ENCODE measurements at places on chromosomes 13 and 19.

DNA sequence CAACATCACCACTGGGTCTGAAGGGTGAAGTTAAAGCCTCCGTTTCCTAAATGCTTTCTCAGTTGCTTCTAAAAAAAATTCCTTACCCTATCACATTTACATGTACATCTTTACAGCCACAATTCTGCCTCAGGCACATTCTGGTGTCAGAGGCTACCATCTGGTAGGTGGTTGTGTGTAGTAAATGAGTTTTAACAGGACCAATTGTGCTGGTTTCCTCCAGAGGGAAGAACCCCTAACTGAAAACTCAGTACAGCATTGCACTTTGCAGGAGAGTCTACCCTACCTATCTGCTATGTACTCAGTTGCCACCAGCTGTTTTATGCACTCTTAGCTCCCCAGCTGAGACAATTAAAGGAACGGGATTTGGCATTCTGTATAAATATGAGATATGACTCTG lies 1576.5 kb downstream of the PCDH9 start:
- no peak for DNase-seq

GRCh38 chr13:30486230-30487074 lies 20.7 kb upstream of the HMGB1 start:
- DNase-seq, result no peak

- no peak for DNase-seq
Observed at GRCh38 chr13:50941146-50941545, 31.6 kb downstream of the RNASEH2B start.

DNA sequence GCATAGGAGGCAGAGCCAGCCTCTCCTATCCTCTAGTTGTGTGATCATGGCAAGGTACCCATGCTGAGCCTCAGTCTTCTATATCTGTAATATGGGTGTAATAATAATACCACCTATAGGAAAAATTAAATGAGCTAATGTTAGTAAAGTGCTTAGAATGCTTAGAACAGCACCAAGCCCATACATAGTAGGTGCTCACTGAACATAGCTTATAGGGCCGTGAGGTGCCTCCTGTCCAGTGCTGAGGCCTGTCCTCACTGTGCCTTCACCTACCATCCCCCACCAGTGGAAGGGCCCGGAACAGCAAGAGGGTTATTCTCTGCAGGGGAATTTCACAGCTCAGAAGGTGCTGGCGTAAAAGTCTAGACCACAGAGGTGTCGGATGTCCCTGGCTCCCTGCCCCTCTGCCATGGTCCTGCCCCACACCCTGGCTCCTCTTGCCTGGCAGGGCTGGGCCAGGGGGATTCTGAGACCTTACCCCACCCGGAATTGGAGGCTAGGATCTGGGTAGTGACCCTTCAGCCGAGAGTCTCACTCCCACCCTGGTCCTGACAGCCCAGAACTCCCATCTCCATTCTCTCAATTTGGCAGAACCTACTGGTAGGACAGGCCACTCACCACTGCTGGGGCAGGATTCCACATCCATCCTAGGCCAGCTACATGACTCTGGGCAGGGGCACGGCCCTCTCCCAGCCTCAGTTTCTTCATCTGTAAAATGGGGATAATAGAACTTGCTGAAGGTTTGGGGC lies 2.2 kb upstream of the SCN1B start:
- no peak for DNase-seq

DNA sequence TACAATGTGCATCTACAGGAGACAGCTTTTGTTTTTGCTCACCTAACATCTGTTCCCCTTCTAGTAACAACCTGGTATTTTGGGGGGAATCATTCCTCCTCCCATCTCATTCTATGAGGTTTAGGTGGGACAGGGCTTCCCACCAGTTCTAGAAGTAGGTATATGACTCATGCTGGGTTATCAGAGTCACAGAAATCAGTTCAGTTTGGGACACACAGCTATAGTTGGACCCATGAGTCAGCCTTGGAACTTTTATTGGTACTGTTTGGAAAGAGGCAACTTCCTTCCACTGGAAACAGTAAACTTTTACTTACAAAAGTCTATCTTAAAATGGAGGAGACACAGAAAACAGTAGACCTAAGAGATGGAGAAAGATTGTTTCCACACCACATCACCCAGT lies 185.5 kb downstream of the DNAJC3 start:
- no peak for DNase-seq

DNA sequence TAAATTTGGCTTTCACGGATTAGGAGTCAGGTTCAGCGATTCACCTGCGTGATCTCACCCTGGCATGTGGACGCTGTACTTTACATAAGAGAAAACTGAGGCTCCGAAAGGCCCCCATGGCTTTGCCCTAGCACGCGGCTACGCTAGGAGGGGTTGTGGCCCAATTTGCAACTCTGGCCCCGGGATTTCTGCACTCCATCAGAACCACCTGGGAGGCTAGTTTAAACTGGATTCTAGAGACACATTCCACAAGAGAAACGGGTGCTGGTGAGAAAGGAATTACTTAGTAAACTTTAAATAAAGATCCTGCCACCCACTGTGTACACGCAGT lies 6.2 kb downstream of the BCL3 start:
- no peak for DNase-seq

DNA sequence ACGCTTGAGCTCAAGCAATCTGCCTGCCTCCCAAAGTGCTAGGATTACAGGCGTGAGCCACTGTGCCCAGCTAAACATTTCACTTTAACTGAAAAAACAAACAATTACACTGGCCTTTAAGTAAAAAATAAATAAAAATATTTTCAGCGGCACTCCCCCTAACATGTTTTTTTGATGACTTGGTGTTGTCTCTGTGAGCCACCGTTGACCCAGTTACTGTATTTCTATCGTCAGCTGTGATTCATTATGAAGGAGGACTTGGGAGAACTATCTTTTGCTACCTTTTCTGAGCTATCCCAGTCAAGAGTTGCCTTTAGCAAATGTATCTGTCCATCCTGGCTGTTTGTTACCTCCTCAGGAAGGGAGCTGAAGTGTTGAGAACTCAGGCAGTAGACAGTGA lies 18.5 kb upstream of the C19orf33 start:
- no peak for DNase-seq

GRCh38 chr19:55189403-55189835 lies 9.3 kb upstream of the SYT5 start:
- no peak for DNase-seq

DNA sequence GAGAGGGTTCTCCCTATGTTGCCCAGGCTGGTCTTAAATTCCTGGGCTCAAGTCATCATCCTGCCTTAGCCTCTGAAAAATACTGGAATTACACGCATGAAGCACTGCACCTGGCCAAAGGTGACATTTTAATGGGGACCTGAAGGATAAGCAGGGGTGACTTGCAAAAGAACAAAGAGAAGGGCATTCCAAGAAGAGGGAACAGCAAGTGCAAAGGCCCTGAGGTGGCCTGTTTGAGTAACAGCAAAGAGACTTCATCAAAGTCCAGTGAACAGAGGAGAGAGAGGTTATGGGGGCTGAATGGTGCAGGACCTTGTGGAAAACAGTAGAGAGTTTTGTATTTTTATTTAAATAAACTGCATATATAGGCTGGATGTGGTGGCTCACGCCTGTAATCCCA lies 4.1 kb downstream of the CA11 start:
- DNase-seq, result no peak

DNA sequence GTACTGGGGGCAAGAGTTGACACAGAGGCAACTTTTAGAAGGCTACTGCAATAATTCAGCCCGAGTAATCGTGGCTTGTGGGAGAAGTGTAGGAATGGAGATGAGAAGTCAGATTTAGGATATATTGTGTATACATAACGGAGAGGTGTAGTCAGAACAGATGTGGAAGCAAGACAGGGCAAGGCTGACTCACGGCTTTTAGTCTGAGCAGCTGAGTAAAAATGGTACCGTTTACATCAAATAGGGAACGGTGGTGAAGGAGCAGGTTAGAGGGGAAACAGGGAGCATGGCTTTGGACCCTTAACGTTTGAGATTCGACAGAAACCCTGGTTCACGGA lies 796 bp upstream of the LSM14A start:
- no peak for DNase-seq

GRCh38 chr13:110578363-110578762 lies 16.8 kb upstream of the RAB20 start:
- DNase-seq, result no peak

DNA sequence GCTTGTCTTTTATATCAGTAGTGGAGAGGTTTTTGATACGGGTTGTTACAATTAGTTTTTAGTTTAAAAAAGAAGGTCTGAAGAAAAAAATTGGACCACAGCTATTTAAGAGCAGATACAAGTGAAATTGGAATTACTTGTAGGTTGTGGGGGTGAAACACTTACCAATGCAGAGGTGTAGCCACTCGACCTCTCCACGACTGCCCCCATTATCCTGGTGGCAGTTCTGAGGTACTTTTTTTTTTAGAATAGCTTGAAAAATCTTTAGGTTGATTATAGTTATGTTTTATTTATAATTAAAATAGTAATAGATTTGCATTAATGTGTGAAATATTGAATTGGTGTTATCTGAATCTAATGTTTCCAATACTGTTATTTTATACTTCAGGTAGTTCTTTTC lies 60.7 kb downstream of the PAN3 start:
- DNase-seq, result no peak

DNA sequence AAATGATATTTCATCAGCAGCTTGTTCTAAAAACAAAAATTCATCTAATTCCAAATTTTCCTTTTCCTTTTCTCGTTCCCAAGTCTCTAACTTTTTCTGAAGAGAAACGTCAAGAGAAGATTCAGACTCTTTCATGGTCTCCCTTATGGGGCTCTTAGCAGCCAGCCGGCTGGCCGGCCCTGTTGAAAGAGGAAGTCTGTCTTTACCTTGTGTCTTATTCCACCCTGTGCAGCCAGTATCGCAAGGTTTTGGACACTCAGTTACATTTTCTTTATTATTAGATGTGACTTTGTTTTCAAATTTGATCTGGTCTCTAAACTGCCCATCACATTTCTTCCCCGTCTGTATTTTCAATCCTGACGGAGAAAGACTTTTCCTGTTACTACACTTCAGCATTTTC lies 142.3 kb downstream of the RNF17 start:
- DNase-seq, result no peak

- no peak for DNase-seq
Observed at GRCh38 chr19:50720921-50721381, 1.3 kb upstream of the SHANK1 start.

DNA sequence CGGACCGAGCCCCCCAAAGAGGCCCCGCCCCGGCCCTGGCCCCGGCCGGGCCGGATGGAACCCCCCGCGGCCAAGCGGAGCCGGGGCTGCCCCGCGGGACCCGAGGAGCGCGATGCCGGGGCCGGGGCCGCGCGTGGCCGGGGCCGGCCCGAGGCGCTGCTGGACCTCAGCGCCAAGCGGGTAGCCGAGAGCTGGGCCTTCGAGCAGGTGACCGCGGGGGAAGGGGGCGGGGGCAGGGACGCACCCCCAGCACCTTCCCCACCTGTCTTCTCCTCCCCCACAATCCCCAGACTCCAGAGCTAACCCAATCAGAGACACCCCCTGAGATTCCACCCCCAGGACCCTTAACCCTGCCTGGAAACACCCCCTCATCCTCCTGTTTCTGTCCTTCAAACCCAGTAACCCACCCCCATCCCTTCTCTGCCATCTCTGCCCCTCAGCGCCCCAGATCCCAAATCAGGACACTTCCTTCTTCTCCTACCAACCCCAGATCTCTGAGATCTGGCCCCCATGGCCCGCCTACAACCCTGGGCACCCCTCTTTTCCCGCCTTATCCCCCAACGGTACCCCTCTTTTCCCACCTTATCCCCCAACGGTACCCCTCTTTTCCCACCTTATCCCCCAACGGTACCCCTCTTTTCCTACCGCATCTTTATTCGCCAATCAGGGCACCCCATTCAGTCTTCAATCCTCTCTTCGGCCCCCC lies 505 bp downstream of the ZSWIM4 start:
- no peak for DNase-seq

GRCh38 chr13:57604442-57604841 lies 27.1 kb upstream of the PCDH17 start:
- DNase-seq, result no peak

DNA sequence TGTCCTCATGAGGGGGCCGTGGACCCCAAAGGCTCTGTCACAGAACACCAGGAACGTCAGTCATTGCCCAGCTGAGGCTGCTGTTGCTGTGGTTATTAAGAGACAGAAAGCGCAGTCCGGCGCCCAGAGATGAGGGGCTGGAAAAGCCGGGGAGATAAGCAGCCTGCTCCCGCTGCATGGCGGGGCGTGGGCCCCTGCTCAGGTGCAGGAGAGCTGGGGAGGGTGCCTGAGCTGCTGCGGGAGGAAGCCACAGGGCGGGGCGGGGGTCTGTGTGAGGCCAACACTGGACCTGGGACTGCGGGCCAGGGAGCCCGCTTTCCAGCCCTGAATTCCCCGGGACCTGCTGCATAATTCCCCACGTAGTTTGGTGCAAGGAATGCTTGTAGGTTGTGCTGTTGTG lies 11.3 kb downstream of the SOX1 start:
- no peak for DNase-seq

DNA sequence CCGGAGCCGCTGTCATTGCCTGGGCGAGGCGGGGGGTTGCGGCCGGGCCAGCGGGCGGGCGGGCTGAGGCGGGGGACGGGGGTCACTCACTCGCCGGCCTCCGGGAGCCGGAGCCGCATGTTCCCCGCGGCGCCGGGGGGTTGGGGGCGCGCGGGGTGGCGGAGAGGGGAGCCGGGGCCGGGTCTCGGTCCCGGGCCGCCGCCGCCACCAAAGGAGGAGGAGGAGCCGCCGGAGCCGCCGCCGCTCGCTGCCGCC lies 149 bp downstream of the MED26 start:
- no peak for DNase-seq

- no peak for DNase-seq
Observed at GRCh38 chr13:50072676-50073075, 57.4 kb downstream of the KCNRG start.

GRCh38 chr13:29281932-29282495 lies 313.5 kb downstream of the SLC7A1 start:
- DNase-seq, result no peak

DNA sequence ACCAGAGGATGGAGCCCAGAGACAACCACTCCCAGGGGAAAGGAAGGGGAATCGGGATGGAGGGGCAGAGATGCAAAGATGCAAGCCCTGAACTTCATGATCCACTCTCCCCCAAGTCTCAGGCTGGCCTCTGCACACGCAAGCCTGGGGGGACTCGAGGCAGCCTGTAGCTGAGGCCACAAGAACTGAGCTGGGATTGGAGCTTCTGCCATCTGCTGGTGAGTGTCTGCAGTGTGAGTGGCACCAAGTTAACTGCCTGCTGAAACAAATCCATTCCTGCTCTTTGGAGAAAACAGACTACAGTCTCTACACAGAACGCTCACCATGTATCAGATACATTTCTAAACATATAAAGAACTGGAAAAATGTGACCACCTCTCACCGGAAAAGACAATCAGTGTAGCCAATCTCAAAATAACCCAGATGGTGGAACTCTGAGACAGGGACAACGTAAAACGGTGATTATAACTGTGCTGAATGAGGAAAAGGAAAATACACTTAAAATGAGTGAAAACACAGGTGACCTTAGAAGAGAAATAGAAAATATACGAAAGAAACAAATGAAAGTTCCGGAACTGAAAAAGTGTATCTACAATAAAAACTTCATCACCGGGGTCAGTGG lies 62.1 kb downstream of the KLF2 start:
- DNase-seq, result peak; percentile 78
